NCI-H2029 (cell line): ENCODE measurements at places on chromosomes 11 and 22.

GRCh38 chr11:113493206-113493605, 18.0 kb upstream of the DRD2 start:
- no peak for DNase-seq

GRCh38 chr22:45552580-45553350, 50.1 kb downstream of the FBLN1 start:
- no peak for DNase-seq

GRCh38 chr11:76602431-76602861, 68.1 kb downstream of the LRRC32 start:
- no peak for DNase-seq

- peak; percentile 51 for DNase-seq
These were observed 34.6 kb downstream of the CYTH4 start for GRCh38 chr22:37316875-37317371.

GRCh38 chr11:15927196-15927863, 429.0 kb downstream of the SOX6 start:
- no peak for DNase-seq

DNA sequence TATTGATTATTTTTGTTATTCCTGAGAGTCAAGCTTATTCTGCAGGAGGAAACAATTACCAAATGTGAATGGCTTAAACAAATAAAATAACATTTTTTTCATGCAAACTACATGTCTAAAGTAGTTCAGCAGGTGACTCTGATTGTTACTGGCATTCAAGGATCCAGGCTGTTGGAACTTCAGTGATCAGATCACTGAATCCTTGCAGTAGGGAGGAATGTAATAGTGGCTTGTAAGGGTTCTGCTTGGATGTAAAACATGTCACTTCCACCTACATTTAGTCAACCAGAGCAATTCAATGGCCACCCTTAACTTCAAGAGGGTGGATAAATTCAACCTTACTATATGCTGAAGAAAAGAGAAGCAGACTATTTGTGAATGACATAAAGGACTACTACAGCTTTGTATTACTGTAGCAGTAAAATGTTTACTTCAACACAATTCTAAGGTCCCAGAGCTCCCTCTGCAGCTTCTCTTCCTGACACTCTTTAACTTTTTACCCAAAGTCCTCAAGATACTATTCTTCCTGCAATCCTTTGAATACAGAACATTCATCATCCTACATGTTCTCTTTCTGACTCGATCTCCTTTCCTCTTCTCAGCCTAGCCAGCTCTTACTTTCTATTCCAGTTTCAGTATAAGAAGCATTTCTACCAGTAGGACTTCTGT, 284.0 kb downstream of the LRRC4C start:
- no peak for DNase-seq

DNA sequence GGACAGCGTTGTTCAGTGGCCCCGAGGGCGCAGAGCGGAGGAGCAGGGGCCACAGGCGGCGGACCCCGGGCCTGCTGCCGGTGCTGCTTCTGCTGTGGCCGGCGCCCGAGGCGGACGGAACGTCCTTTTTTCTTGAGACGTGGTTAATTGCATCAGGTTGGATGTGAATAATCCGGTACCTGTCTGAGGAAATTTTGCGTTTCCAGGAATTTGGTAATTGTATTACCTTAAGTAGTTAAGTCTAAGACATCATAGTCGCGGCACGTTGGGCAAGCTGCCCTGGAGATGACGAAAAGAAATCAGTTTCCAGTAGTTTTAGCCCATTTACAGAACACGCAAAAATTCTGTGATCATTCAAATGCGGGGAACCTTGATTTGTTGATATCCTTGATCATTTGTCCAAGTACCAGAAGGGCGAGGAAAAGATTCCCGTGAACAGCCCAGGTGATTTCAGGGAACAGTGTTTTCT, 789 bp downstream of the SPECC1L start:
- no peak for DNase-seq

GRCh38 chr11:12149672-12150225, 39.4 kb downstream of the MICAL2 start:
- DNase-seq = no peak

DNA sequence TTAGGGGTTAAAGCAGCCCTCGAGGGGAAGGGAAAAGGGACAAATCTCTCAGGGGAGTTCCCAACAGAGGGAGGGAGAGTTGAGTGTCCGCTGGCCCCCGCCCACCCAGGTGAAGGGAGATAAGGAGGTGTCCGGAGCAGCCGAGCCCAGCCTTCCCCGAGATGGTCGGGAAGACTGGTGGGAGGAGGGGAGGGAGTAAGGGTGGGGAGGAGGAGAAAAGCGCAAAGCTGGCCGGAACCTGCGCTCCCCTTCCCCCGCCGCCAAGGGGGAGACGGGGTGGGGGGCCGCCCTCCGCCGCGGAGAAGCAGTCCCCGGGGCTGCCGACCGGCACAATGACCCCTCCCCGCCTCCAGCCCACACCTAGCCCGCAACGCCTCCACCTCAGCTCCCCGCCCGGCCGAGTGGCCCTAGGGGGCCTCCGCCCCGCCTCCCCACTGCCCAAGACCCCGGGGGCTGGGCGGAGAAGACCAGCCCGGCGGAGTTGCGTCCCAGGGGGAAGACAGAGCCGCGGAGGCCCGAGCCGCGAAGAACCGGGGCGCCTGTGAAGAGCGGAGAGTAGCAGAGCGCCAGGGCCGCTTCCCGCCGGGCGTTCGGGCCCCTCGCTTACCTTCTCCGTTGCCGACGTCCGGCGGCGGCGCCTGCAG, 479 bp downstream of the RSF1 start:
- peak; percentile 30 for DNase-seq

GRCh38 chr11:94924171-94924572, 49.2 kb downstream of the CWC15 start:
- DNase-seq = no peak

GRCh38 chr22:38490915-38491314, 15.2 kb downstream of the DDX17 start:
- no peak for DNase-seq

DNA sequence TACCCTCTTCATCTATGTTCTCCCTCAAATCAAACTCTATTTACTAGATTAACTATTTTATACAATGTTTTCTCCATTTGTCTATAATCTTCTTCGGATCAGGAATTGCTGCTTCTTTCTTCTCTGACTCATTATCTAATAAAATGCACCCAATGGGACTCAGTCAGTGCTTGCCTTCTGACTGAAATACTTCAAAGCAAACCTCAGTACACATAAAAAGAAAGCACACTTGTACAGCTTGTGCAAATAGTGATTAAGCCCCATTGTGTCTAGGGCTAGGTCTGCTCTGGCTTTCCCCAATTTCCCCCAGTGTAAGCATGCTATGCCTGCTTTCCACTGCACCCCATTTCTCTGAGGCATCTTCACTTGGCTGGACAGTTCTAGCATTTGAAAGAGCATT, 118.6 kb upstream of the C11orf87 start:
- peak; percentile 1 for DNase-seq

- DNase-seq = no peak
These were observed 30.8 kb downstream of the EP300 start for GRCh38 chr22:41123151-41123550.

DNA sequence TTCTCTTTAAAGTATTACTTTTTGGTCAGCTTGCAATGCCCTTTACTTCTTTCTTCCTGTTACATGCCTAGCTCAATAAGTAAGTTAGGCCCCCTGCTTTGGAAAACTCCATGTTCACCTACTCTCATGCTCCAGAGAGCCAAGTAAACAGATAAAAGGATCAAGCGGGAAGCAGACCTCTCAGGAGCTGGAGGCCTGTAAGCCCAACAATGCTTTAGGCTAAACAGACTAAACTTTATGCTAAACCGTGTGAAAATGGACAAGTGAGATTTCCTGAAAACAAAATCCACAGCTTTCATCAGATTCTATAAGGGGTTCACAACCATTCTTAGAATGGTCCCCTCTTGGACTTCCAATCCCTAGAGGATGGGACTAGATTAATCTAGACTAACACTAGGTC, 40.2 kb downstream of the CELF1 start:
- no peak for DNase-seq
